Mucosa of gallbladder (tissue), 1 donor: ENCODE measurements at places on chromosomes 3 and 15. TPM values are rescaled to one million over a fixed set of nuclear protein-coding genes. Genes with fewer than 3 reads are reported as not detected.

DNA sequence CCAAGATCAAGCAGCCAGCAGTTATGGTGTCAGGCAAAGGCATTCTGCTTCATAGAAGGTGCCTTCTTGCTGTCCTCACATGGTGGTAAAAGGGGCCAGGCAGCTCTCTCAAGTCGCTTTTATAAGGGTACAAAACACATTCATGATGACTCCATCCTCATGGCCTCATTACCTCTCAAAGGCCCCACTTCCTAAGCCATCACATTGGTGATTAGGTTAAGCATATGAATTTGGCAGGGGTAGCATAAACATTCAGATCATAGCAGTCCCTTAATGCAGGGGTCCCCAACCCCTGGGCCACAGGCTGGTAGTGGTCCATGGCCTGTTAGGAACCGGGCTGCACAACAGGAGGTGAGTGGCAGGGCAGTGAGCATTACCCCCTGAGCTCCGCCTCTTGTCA is 42.8 kb downstream of the PRR23E start:
- no peak for DNase-seq

- no peak for DNase-seq
Observed at GRCh38 chr15:46280762-46281542, 646.1 kb downstream of the SQOR start.

IGSF10 gene
- total RNA-seq, result 13.6 TPM

DNA sequence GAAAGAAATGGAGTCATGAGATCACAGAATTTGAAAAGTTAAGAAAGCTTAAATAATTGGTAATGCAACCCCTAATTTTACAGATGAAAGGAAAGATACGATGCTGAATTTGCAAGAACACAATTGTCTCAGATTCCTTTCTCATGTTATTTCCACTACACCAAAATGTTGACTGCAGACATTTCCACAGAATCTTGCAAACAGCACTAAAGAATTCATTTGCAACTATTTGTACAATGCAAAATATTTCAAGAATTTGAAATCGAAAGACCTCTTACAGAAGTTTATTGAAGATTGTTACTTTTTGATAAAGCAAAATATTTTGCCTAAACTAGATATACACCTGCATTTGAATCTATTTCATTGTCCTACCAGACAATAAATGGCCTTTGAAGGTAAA is 194.1 kb upstream of the KCNMB2 start:
- no peak for DNase-seq

GRCh38 chr3:134190250-134190649 is 60.4 kb downstream of the RYK start:
- no peak for DNase-seq

GPX1 gene
- total RNA-seq, result 296 TPM
